CD8-positive, alpha-beta memory T cell (primary cell): ENCODE measurements at places on chromosomes 3 and 15. TPM values are rescaled to one million over a fixed set of nuclear protein-coding genes. Genes with fewer than 3 reads are reported as not detected.

The PCOLCE2 gene
- not detected for total RNA-seq

The C3orf20 gene
- total RNA-seq = 0.07 TPM

The PPM1L gene
- total RNA-seq = 3.8 TPM

The ZBED2 gene
- 547 TPM for total RNA-seq

The CADPS gene
- not detected for total RNA-seq

The OR4F6 gene
- not detected for total RNA-seq

The MAN2C1 gene
- 127 TPM for total RNA-seq

The LDHAL6B gene
- total RNA-seq = not detected

The ISY1 gene
- 84.6 TPM for total RNA-seq

DNA sequence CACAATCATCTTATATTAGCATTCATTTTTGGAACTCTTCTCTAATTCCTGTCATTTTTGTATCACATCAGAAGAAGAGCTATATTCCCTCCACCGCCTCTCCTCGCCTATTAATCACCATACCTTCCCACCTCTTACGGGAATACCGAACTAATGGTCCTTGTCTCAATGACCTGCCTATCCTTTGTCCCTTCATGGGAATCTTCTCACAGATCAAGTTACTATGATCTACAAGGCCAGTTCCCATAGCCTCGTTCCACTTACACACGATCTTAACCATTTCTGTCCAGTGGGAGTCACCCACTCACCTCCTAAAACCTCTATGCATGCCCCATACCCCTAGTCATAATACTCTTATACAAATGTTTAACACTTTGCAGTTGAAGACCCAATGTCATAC lies 342.6 kb upstream of the TPRG1 start:
- DNase-seq = no peak

- no peak for DNase-seq
Observed at GRCh38 chr15:99402014-99402729, 150.9 kb downstream of the LRRC28 start.

DNA sequence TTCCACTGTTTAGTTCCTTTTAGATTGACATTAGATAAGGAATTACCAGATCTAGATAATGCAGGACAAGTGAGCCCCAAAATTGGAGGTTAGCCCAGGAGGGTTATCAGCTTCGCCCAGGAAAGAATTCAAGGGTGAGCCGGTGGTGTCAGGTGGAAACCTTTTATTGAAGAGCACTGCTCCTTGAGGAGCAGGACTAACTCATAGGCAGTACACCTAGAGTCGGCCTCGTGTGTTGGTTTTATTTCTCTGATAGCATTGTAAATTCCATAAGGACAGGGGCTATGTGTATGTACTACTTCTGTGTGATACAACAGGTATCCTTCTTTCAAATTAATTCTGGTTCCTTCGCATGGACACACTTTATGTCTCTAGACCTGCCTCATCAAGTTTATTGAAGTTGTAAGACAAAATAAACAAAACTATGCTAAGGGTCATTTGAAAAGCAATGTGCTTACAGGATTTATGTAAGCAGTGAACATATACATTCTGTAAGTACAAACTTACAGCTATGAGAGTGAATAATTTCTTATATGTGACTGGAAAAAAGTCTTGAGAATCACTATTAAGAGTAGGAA lies 57.2 kb downstream of the SNX4 start:
- no peak for DNase-seq

GRCh38 chr3:73552700-73553099 lies 72.0 kb downstream of the PDZRN3 start:
- no peak for DNase-seq

GRCh38 chr15:84914351-84914750 lies 29.9 kb downstream of the SLC28A1 start:
- no peak for DNase-seq

- no peak for DNase-seq
Observed at GRCh38 chr3:30286007-30286669, 320.3 kb upstream of the TGFBR2 start.

GRCh38 chr3:187629711-187630110 lies 40.5 kb downstream of the SST start:
- no peak for DNase-seq

DNA sequence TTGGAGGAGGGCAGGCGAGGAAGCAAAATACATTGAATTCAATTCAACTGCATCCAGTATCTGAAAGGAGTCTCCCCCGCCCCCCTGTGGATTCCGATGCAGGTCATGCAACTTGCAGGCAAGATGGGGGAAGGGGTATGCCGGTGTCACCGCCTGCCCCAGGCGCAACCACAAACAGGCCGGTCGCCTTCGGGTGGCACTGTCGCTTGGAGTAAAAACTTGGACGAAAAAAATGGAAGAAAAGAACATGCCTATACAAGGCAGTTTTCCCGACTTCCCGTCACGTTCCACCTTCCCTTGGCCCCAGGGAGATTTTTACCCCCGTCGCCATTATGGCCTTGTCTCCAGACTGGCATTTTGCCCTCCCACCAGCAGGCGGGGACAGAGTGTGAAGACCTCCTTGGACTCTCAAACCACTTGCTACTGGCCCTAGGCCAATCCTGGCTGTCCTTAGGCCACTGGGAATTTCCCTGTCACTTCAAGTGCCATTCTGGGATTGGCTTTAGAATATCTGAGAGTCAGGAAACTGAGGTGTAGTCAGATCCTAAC lies 1.6 kb upstream of the NTRK3 start:
- no peak for DNase-seq
